ENCODE measurements at places on chromosomes 4 and X. TPM values are rescaled to one million over a fixed set of nuclear protein-coding genes. Genes with fewer than 3 reads are reported as not detected.
A peak's percentile ranks its signal among the peaks of the same experiment; 100 is the strongest.

GRCh38 chr4:55758066-55758465, 61.5 kb upstream of the EXOC1L start:
- DNase-seq = no peak

GRCh38 chrX:115018944-115019343, 1.5 kb upstream of the IL13RA2 start:
- DNase-seq = no peak

DNA sequence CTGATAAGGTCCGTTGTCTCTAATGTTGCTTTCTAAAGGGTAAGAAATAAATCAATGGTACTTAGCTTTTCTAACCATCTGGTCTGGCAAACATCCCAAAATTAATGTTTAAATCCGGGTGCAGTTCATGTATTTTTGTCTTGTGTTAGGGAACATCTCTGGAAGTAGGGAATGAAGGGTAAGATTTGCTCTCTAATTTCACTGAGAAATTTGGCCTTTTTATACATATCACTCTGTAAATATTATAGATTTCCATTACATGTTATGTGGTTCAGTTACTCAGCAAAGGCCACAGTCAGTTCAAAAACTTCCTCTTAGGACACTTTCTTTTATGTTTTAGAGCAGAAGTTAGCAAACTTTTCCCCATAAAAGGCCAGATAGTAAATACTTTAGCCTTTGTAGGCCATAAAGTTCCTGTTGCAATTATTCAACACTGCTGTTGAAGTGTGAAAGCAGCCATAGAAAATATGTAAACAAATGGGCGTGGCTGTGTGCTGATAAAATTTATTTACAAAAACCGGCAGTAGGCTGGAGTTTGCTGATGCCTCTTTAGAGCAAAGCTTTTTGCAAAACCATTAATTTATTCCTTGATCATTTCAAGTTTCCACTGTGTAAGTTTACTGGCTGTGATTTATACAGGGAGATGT, 218.1 kb downstream of the ANTXR2 start:
- no peak for DNase-seq

- peak; percentile 16 for DNase-seq
These were observed 171.8 kb downstream of the HNRNPD start for GRCh38 chr4:82201805-82202641.

DNA sequence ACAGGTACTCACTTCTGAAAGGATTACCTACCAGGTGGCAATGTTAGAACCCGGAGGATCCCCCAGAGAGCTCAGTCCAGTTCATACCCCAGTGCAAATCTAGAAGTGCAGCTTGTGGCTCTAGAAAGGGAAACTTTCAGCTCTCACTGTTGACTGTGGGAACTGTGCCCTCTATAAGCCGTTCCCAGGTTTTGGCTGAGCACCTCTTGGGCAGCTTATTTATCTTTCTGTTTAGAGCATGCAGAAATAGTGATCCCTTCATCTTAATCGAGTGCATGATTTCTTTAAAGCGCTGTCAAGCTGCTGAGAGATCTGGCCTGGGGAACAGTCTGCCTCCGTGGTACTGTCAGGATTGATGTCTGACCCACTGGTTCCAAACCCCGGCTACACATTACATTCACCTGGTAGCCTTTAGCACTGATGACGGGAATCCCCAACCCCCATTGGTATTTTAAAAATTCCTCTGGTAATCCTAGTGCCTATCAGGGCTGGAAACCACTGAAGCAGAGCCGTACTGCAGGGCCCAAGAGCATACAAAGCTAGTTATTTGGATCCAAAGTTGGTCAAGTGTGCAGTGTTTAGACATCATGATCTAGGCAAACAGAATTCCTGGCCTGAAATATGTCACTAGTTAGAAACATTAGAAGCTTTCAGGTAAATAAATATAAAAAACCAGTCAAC, 103.2 kb downstream of the KLHL8 start:
- no peak for DNase-seq

DNA sequence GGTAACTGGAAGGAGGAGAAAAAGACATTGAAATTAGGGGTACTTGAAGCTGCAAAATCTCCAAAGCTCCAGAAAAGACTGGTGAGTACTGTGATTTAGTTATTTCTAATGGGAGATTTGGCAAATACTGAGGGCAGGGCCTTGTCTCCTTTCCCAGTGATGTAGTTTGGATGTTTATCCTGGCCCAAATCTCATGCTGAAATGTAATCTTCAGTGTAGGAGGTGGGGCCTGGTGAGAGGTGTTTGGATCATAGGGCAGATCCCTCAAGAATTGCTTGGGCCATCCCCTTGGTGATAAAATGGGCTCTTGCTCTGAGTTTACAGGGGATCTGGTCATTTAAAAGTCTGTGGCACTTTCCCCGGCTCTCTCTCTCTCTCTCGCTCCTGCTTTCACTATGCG, 33.1 kb upstream of the GK start:
- DNase-seq = no peak

DNA sequence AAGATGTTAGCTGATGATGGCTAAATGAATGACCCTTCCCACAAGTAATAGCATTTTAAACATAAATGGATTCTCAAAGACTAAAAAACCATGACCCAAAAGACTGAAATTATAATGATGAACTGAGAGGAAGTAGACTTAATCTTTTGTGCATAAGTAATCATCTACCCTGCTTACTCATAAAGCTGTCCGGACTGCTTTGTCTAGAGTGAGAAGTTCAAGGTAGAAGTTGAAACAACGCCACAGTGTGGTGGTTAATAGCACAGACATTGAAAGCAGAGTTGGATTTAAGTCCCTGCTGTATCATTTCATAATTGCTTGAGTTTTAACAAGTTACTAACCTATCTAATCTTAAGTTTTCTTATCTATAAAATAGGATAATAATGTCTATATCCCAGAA, 346.6 kb downstream of the CENPC start:
- DNase-seq = no peak

SPANXA2 gene
- total RNA-seq = not detected

DNA sequence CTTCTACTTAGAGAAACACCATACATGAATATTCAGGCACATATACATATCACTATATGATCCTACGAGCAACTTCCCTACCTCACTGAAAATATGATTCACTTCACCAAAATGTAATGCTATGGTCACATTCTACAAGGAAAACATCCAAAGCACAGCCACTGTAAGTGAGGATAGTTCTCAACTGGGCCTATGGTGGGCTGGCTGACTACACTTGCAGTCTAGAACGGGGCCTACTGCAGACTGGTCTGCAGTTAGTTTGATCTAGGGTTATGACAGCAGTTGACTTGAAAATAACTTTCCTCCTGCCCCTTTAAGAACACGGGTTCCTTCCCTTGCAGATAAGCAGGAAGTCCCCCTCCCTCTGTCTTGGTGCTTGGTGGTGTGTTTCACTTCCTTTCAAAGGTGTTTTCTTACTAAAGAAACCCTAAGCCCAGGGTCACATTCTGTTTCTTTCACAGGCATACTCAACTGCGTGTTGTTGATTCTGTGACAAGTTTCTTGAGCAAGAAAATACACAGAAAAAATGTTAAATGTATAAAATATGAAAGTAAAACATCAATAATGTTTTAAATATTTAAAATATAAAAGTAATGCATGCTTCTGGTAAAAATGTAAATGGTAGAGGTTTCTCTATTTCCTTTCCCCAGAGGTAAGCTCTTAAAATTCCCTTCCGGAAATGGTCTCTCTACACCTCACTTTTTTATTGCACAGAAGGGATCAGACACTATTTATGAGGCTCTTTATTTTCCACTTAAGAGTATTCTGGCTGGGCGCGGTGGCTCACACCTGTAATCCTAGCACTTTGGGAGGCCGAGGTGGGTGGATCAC, 18.0 kb upstream of the TMSB4X start:
- peak; percentile 48 for DNase-seq

GRCh38 chrX:44953734-44954502, 80.9 kb downstream of the KDM6A start:
- no peak for DNase-seq

GRCh38 chr4:37389967-37390580, 145.5 kb downstream of the NWD2 start:
- no peak for DNase-seq

GRCh38 chrX:78527818-78528217, 131.3 kb downstream of the RTL3 start:
- DNase-seq = no peak

DNA sequence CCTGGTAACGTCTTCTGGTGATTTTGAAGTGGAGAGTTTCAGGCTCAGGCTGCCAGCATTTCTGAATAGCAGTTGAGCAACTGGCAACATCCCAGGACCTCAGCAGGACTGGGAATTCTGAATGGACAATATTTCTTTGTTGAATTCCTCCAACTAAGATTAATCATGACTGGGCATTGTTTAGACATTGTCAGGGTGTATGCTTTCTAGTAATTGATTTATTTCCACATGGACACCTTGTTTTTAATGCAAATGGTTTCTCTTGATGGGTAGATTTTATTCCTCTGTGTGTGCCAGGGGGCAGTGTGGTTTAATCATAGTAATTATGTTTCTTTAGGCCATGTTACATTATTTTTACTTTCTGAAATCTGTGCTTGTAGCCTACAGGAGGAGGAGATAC, 1004.7 kb upstream of the LCORL start:
- DNase-seq = no peak

DNA sequence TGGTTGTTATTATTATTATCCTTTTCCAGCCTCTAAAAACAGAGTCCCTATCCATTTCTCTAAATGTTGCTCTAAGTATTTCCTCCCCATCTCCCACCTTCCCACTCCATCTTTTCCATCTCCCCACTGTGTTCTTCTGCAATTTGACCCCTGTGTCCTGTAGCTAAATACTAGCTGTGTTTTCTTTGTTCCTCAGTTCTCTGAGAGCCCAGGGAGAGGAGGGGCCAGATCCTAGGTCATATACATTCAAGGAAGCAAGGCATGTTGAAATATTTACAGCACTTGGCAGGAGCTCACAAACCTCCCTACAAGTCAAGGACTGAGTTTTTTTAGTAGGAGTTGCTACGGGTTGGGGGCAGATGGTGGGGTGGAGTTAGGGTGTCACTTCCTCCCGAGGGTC, 10.5 kb downstream of the SLC16A2 start:
- no peak for DNase-seq

GRCh38 chrX:45711231-45711630, 510.6 kb upstream of the DIPK2B start:
- DNase-seq = no peak

GRCh38 chr4:56681158-56681852, at the start of gene HOPX:
Gene HOPX, minus strand, starts transcription at chr4:56681296. Its CDS starts 23,480 bp downstream, at chr4:56657816.
- peak; percentile 28 for DNase-seq

- no peak for DNase-seq
These were observed 35.3 kb downstream of the ZBTB49 start for GRCh38 chr4:4325321-4325720.

DNA sequence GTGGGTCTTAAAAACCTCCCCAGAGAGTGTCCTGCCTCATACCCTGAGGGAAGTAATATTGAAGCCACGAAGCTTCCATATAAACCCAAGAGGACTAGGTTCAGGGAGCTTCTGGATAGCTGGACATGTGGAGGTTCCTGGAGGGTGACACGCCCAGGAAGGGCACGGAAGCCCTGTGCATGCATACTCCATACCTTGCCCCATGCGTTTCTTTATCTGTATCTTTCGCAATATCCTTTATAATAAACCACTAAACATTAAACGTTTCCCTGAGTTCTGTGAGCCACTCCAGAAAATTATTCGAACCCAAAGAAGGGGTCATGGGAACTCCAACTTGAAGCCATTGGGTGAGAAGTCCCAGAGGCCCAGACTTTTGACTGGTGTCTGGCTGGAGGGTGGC, 45.7 kb upstream of the HPF1 start:
- DNase-seq = no peak

UGT2B15 gene
- total RNA-seq = not detected

DNA sequence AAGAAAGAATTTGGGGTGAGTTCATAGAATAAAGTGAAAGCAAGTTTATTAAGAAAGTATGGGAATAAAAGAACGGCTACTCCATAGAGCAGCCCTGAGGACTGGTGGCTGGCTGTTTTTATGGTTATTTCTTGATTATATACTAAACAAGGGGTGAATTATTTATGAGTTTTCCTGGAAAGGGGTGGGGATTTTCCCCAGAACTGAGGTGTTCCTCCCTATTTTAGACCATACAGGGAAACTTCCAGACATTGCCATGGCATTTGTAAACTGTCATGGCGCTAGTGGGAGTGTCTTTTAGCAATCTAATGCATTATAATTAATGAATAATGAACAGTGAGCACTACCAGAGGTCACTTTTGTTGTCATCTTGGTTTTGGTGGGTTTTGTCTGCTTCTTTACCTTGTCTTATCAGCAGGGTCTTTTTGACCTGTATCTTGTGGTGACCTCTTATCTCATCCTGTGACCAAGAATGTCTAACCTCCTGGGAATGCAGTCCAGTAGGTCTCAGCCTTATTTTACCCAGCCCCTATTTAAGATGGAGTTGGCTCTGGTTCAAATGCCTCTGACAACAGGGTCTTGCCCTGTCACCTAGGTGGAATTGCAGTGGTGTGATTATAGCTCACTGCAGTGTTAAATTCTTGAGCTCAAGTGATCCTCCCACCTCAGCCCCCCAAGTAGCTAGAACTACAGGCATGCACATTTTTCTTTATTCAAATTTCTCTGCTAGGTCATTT, 27.1 kb downstream of the RAPGEF2 start:
- no peak for DNase-seq

GRCh38 chr4:10666616-10667015, 18.0 kb downstream of the CLNK start:
- DNase-seq = no peak

SHROOM4 gene
- total RNA-seq = not detected

KCTD8 gene
- not detected for total RNA-seq

DNA sequence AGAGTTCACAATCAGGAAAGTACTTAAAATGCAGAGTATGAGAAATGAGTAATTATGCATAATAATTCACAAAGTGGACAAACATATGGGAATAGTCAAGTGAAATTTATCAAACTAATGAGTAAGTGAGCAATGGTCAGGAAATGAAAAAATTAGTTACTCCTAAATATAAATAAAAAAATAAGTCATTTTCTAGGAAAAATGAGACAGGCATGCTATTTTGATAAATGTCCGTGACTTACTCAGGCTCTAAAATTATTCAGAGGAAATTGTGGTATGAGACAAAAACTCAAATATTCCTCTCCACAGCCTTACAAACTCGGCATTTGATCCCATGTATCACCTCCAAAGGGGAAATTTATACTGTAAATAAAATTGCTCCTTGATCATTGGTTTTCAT, 181.2 kb downstream of the COX18 start:
- no peak for DNase-seq
